ENCODE measurements at places on chromosomes 1 and 21.

DNA sequence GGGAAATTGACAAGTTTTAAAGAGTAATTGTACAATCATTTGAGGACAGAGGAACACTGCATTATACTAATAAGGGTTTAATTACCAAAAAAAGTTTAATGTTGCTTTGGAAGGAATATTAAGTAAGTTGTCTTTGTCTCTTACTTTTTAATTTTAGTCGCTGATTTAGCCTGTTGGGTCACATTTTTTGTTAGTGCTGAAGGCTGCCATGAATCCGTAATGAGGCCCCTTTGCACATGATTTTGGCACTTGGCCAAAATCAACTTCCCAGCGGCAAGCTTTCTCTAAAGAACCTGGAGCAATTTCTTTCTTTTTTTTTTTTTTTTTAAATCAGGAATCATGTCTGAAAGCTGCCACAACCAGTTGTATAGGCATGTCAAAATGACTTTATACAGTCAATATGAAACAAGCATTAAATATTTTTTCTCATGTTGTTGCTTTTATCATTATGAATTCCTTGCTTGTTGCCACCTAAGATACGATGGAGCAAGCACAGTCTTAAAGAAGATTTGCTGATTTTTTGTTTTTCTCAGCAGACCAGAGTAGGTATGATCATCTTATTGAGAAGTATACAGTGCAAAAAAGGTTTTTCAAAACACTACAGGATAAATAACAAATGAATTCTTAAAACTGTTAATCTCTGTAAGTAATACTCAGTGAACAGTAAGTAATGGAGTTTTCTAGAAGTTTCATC, 690.4 kb downstream of the USP25 start:
- peak; percentile 76 for DNase-seq

DNA sequence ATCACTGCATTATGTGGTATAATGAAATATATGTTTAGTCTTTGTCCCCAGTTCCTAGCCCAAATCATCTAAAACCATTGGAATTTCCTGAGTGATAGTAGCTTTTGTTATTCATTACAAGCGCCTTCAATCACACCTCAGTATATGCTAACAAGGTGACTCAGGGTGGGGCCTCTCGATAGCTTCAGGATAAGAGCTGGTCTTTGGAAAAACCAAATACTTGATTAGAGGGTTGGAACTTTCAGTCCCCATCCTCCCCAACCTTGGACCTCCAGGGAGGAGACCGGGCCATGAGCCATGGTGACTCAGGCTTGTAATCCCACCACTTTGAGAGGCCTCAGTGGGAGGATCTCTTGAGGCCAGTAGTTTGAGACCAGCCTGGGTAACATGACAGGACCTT, 5.1 kb upstream of the BRDT start:
- no peak for DNase-seq

DNA sequence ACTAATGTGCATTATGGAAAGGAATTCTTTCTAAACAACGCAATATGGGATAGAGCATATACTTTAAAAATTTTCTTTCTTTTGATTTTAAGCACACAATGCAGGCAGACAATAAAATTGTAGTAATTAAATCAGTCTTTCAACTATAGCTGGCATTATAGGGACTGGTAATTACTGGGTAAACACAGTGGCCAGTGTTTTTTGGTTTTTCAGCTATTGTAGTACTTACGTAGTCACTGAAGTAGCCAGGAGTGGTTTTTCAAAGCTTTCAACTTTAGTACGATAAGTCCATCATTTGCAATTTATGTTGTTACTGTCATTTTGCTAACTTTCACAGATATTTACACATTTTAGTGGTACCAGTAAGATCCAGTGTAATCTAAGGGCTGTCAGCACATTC, 50.6 kb downstream of the RAB3GAP2 start:
- no peak for DNase-seq

DNA sequence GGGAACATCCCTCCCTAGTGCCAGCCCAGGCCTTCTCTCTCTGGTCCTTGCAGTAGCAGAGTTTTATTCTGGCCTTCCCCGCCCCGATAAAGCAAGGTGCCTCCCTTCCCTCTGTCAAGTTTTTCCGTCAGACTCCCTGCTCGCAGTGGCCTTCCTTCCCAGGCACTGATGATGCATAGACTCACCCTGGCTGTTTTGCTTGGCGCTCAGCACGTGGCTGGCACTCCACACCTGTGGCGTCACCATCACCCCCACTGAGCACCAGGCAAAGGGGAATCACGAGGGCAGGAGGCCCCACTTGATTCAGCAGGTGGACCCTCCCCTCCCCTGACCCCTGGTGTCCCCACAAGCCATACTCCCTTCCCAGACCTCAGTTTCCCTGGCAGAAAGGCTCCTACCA, 7.4 kb downstream of the SLC26A9 start:
- no peak for DNase-seq

DNA sequence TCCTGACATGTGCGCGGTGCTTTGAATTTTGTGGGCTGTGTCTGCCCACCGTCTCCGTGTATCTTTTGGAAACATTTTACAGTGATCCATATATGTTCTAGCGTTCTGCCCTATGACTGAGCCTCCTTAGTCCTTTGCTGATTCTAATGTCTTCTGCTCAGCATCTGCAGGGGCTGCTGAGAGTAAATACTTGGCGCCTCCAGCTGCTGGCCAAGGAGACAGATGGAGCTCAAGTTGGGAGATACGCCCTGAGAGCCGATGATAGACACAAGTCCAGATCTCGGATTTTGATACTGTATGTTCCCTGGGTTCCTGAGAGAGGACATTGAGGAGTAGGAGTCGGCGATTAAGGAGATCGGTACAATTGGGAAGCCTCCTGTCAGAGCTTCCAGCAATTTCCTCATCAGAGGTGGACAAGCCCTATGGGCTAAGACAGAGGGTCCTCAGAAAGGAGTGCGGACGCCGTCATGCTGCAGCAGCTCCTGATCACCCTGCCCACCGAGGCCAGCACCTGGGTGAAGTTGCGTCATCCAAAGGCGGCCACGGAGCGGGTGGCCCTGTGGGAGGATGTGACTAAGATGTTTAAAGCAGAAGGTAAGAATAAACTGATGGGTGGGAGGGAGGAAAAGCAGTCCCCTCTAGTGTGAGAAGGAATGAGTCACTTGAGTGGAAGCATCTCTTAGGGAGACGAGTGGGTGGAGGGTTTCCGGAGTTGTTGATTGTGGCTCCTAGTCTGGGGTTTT, 390 bp downstream of the ZFP69B start:
- no peak for DNase-seq

- DNase-seq: no peak
Observed at GRCh38 chr21:31554511-31555022, 104.9 kb upstream of the SOD1 start.

DNA sequence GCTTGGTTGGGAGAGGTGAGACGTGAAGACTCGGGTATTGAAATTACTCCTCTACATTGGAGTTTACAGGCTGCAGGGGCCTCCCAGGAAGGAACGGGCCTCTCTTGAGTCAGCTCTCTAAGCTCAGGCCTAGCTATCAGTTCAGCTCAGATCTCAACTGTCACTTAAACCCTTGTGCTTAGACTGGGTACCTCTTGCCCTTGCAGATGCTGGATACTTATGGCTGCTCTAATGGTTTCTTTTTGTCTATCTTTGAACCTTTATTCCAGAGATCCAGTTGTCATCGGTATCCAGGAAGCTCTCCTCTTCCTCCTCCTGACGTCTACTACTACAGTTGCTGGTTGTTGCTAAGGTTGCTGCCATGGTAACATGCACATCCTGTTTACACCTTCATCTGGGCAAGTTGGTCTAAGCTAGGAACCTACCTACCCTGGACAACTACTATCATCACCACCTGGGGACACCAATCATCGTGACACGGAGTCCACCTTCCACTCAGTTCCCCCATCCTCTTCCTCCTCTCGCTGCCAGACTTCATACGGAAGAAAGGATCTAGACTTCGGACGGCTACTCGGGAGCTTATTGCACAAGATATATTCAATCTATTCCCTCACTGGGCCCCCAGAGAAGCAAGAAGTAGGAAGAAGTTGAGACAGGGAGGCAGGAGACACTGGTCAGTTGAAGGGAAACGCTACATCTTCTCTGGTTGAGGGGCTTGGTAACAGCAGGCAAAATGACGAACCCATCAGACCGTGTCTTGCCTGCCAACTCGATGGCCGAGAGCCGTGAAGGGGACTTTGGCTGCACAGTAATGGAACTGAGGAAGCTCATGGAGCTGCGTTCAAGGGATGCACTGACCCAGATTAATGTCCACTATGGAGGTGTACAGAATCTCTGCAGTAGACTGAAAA, 56.1 kb downstream of the ATP2B4 start:
- no peak for DNase-seq

DNA sequence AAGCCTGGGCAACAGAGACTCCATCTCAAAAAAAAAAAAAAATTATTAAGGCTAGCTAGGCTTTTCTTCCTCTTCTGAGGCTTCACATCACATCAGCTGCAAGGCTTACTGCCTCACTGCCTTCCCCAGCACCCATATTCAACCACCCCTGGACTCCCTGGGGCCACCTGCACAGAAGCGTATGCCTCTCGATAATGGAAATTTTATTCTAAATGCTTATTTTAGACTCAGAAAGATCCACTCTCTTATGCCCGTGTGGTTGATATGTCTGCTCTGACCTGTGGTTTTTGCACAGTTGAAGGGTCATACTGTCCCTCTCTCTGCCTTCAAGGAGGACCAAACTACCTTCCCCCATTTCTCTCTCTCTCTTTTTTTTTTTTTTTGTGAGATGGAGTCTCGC, 1.5 kb upstream of the FCRLA start:
- DNase-seq: no peak

- no peak for DNase-seq
Observed at GRCh38 chr1:78297836-78298235, 192.9 kb upstream of the PTGFR start.

DNA sequence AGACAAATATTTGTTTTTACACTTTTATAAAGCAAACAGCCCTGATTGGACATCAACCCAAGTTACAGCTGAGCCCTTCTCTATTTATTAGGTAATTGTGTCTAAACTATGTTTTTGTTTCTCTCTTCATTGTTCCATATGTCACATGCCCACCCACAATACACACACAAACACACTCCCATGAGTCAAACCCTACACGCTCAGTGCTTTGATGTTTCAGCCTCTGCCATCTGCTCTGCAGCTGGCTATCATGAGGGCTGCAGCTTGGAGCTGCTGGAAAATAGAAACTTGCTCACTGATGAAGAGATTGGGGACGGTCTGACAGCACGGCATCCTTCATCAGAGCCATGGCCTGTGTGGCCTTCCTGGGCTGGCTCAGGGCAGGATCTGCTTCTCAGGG, 41.7 kb downstream of the PSMG1 start:
- DNase-seq: no peak

DNA sequence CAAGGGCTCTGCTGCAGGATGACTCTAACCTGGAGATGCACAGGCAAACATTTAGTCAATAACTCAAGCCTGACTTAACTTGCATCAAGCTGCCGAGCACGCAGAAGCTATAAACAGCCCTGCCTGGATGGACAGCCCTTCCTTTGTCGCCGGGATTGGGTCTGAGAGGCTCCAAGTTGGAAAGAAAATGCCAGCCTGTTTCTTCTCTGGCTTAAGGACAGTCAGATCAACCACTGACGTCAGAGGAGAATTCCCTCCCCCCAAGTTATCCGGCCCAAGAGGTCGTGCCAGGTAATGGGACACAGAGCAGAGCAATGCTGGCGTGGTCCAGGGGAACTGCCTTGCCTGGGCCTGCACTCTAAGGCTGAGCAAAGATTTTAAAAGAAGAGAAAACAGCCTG, 27.1 kb upstream of the LRRC38 start:
- peak; percentile 38 for DNase-seq

DNA sequence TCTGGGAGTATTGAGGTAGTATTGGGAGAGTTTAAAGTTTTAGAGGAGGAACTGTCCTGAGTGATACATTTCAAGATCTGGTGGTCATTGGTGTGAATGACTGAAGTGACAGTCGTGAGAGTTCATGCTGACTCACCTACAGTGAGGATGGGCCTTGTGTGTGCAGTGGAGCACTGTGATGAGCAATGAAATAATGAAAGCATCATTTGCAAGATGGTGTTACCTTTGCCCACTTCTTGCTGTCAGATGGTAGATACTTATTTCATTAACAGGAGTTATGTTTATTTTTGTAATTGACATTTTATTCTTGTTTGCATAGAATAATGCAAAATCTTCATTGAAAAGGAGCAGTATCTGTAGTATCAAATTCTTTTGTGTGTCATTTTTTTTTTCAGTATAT, 29.0 kb downstream of the POU2F1 start:
- DNase-seq: no peak

GRCh38 chr1:180312926-180313325, 82.9 kb downstream of the LHX4 start:
- DNase-seq: no peak

- no peak for DNase-seq
Observed at GRCh38 chr1:208653426-208653825, 409.2 kb upstream of the PLXNA2 start.

- DNase-seq: no peak
Observed at GRCh38 chr1:35885961-35886558, 3.1 kb downstream of the AGO1 start.

DNA sequence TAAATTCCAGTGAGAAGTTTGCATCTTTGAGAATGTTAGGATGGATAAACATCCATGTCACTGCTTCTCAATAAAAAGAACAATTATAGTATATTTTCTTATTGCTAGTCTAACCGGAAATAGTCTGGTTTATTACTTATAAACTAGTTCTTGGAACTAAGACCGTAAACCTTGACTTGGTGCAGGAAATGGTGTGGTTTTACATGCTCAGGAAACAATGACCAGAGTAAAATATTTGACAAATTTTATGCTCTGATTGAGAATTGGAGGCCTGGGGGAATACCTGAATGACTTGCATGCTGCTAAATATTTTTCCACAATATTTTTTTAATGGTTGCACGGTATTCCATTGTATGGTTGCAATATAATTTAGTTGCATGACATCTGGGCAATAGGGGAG, 76.3 kb downstream of the XCL2 start:
- no peak for DNase-seq

GRCh38 chr1:168842916-168843315, 113.9 kb upstream of the DPT start:
- no peak for DNase-seq

DNA sequence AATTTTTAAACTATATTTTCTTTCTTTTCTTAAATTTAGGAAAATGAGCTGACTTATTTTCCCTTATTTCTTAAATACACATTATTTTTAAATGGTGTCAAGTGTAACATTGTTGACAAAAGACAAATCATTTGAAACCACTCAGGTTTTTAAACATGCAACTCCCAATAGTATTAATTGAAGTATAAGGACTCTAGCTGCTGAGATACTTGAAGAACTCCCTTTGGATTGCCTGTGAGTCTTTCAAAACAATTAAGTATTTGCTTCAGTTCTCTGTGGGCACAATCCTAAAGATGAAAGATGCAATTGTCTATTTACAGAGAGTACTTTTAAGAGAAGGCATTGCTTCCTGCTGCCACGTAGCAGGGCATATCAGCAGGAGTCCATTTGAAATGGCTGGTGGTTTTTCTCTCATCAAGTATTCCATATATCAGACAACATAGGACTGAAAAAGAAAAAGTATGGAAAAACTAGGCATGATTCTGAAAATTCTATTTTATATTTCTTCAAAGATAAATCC, 373.4 kb downstream of the NEGR1 start:
- no peak for DNase-seq

GRCh38 chr1:2233468-2233867, 5.3 kb downstream of the SKI start:
- DNase-seq: no peak

- no peak for DNase-seq
Observed at GRCh38 chr1:216566641-216567205, 143.5 kb upstream of the USH2A start.

- DNase-seq: no peak
Observed at GRCh38 chr1:94591823-94592570, 50.4 kb upstream of the F3 start.

- DNase-seq: no peak
Observed at GRCh38 chr1:159889821-159890252, 10.1 kb downstream of the CFAP45 start.

GRCh38 chr1:54337928-54338327, 68.3 kb downstream of the SSBP3 start:
- no peak for DNase-seq

All from left kidney (tissue), 8 donors.